ENCODE measurements at places on chromosomes 1 and 21.

DNA sequence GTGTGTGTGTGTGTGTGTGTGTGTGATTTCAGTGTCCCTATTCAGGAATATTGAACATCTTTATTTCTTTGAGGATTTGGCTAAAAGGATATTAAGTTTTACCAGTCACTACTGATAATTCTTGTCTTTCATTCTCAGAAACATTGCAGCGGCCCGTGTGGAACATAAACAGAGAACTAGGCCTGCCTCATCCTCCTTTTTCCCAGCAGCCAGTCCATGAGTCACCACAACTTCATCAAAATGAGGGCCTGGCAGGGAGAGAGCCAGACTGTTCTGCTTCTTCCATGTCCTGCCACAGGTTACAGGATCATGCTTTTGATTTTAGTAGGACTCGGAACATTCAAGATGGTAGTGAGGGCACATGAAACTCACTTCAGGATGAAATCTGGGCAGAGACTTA lies 50.7 kb downstream of the LRIG2 start:
- no peak for DNase-seq

- no peak for DNase-seq
These were observed 40.0 kb downstream of the MYOM3 start for GRCh38 chr1:24071941-24072340.

DNA sequence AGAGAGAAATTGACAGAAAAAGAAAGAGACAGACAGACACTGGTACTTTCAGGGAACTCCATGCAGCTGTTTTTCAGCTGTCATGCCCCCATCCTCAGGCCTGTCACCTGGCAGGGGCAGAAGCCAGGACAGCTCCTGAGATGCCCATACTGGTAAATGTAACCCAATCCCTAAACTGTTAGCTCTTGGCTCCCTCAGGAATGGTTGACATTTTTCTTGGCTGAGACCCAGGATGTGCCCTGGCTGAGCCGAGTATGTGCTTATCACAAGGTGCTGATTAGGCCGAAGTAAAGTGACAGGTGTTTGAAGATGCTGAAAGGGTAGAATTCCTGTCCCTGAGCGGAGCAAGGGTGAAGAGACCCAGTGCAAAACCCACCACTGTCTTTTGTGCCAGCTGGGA lies 50.7 kb downstream of the PGM1 start:
- no peak for DNase-seq

GRCh38 chr21:28674763-28675162 lies 317.9 kb downstream of the LTN1 start:
- no peak for DNase-seq

GRCh38 chr1:206461602-206462455 lies 8.4 kb upstream of the IKBKE start:
- peak; percentile 82 for DNase-seq

DNA sequence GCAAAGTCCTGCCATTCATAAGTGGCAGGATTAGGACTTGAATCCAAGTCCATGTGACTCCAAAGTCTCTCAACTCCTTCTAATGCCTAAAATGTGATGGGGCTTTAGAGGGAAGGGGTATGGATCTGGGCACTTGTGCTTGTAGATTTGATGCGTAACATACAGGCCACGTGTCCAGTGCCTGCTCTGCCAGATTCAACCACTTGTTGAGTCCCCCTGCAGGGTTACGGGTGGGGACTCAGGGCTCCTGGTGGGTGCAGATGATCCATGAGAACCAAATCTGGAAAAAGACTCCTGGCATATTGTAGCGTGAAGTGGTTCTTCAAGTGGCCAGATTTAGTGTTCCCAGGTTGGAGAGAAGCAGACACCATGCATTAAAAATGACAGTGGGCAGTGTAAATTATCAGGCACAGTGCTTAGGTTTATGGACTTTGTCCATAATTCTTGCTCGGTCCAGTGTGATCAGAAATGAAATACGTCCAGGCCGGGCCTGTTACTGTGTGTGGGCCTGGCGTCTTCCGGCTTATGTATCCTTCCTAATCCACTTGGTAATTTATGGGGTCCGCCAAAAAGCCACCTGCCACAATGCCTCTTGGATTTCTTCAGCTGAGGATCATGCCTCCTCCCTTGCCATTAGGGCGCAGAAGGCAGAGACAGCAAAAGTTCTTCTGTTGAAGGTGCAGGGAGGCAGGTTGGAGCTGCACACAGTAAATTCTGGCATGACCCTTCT lies 51.2 kb upstream of the LRP8 start:
- no peak for DNase-seq

- no peak for DNase-seq
These were observed 2.4 kb upstream of the PRAMEF18 start for GRCh38 chr1:13228343-13228781.

GRCh38 chr21:44952929-44953627 lies 13.2 kb downstream of the SLX9 start:
- DNase-seq: no peak

DNA sequence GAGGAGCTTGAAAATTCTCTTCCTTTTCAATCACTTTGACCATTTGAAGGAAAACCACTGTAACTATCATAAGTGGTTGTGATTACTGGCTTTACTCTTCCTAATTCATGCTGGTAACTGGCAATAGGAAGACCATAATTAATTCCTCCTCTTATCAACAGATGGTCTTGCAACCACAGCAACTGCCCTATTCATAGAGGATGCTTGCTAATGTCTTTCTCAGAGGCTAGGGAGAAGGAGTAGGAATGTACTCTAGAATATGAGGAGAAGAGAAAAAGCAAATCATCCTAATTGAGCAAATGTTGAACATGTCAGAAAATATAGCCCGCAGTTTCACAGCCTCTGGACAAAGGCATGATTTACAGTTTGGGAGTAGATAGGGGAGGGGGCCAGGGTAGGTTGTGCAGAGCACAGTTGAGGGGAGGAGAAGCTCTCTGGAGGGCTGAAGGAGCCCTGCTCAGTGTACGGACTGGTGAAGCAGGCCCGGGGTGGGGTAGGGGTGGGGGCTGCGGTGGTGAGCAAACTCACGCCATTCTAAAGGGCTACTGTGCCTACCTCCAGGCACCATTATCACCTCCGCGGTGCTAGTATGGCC lies 192.9 kb downstream of the PCP4 start:
- no peak for DNase-seq

DNA sequence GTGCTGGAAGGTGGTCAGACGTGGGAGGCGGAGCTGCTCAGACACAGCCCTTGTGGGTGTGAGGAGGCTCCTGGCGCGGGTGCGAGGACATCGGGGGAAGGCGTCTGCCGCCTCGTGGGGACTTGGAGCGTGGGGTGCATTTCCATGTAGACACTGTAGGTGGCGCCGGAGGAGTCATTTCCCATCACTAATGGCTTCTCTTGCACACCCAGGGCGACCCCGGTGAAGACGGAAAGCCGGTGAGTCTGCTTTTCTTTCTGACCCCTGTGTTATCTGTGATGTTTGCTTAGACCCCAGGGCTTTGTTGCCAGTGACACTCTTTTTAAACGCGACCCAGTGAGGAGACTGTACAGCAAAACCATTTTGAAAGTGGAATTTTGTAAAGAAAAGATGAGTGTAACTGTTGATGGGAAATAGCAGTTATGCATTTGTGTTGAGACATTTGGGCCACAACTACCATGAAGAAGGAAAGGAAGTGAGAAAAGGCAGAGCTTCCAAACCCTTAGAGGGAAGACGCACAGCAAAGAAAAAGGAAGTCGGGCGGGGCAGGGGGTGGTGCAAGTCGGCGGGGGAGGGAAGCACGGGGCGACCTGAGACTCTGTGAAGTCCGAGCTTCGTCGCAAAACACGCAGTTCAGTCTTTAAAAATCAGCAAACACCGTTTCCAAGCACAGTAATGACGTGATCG lies 64.0 kb downstream of the SLC19A1 start:
- peak; percentile 37 for DNase-seq

DNA sequence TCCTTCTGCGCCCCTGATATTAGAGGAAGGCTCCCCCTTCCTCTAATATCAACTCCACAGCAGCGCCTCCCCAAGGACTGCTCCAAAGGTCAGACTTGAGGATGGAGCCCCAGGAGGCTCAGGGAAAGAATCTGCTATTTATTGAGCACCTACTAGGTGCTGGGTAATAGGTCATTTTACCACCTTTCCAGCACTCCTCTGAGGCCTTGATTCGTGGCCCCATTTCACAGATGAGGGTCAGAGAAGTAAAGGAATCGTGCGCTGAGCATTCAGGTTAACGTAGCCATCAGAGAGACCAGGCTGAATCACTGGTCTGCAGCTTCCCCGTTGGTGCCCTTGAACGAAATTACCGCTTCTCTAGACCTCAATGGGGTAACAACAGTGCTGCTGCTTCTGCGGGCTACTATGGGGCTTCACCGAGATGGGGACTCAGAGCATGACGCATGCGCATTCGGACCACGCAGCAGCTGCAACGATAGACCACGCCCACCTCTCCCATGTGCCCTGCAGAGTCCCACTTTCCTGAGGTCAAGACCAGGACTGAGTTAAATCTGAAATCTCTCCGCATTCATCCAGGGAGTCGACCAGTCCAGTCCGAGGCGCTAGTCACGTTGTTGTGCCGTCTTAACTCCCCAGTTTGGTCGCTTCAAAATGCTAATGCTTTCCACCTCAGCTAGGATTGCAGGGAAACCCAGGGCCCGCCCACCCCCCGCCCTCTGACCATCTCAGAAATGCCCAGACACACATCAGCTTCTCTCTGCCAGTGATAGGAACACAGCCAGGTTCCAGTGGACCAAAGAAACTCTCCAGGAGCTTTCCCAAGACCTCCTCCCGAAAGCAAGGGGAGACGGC lies 12.9 kb downstream of the CAMK2N1 start:
- DNase-seq: peak; percentile 48

DNA sequence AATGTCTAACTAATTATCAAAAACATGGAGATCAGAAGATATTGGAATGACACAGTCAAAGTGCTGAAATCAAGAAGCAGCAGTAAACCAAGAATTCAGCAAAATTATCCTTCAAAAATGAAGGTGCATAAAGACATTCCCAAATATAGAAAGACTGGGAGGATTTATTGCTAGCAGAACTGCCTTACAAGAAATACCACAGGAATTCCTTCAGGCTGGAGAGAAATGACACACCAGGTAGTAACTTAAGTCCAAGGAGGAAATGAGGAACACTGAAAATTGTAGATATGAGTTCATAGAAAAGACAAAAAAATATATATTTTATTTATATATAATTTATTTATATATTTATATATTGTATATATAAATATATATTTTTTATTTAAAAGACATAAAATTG lies 217.2 kb downstream of the RPS6KC1 start:
- no peak for DNase-seq

GRCh38 chr1:37761416-37762095 lies 3.4 kb downstream of the EPHA10 start:
- DNase-seq: no peak

- no peak for DNase-seq
These were observed 13.2 kb upstream of the UBE4B start for GRCh38 chr1:10019561-10019960.

DNA sequence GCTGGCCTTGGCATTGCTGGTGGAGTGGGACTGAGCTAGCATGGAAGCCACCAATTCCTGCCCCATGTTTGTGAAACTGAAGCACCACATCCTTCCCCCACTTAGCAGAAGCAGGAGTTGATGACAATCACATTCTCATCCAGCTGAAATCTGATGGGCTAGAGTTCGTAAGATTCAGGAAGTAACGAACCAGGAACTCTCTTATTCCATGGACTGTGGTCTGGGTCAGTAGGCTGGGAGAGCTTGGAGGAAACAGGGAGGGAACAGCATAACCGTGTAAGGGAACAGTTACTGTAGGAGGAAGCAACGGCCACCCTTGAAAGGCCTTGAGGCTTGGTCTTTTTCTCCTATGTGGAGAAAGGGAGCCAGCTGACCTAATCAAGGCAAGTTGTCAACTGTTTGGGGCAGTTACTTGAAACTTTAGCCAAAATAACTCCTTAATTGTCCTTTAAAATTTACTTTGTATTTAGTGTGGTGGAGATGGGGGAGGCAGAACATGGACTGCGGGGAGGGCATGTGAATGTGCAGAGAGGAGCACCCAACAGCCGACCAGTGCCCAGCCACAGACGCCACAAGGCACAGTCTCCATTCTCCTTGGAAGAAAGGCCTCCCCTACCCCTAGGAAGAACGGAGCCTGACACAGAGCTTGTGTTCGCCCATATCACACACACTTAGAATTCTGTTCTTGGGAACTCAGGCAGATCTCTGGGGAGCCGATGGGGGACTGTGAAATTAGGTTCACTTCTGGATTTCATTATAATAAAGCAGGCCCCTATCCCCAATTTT lies 2.0 kb upstream of the COQ8A start:
- DNase-seq: no peak

Data from COLO829 (cell line).